Stimulated activated CD8-positive, alpha-beta memory T cell treated with anti-CD3 and anti-CD28 coated beads, Interleukin-7, amount 100 ng/mL, for 1 hour (primary cell): ENCODE measurements at places on chromosomes 7 and 10.

DNA sequence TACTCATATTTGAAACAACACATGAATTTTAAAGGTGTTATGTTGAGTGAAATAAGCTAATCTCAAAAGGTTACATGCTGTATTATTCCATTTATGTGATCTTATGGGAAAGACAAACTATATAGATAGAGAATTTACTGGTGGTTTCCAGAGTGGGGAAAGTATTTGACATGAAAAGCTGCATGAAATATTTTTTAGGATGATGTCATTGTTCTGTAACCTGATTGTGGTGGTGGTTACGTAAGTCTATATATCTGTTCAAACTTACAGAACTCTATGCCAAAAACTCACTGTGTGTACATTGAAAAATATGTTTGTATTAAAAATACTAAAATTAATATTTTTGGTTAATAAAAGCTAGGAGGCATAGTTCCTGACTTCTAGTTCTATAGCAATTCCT, 453.0 kb downstream of the SORCS3 start:
- no peak for DNase-seq

- no peak for DNase-seq
Measured at GRCh38 chr10:44386546-44387052, 1.7 kb upstream of the CXCL12 start.

GRCh38 chr10:89792187-89792586, 90.8 kb downstream of the KIF20B start:
- no peak for DNase-seq

GRCh38 chr10:73647211-73647874, 6.1 kb upstream of the MYOZ1 start:
- DNase-seq: no peak

DNA sequence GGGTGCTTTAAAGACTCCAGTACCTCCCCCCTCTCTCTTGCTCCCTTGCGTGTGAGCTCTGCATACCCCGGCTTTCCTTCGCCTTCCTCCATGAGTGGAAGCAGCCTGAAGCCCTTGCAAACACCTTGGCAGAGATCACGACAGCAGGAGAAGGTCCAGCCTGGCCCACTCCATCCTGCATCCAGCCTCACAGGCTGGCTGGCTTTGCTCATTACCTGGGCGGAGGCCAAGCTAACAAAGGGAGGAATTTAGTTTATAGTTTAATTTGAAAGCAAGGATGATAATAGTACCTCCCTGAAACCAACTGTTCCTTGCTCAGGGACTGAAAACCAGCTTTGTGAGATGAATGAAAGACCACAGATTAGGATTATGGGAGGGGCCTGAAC, 99.4 kb downstream of the PRKAG2 start:
- no peak for DNase-seq

GRCh38 chr10:32131388-32131787, 75.2 kb upstream of the KIF5B start:
- no peak for DNase-seq

- DNase-seq: no peak
Measured at GRCh38 chr10:107814865-107815487, 650.5 kb upstream of the SORCS1 start.

DNA sequence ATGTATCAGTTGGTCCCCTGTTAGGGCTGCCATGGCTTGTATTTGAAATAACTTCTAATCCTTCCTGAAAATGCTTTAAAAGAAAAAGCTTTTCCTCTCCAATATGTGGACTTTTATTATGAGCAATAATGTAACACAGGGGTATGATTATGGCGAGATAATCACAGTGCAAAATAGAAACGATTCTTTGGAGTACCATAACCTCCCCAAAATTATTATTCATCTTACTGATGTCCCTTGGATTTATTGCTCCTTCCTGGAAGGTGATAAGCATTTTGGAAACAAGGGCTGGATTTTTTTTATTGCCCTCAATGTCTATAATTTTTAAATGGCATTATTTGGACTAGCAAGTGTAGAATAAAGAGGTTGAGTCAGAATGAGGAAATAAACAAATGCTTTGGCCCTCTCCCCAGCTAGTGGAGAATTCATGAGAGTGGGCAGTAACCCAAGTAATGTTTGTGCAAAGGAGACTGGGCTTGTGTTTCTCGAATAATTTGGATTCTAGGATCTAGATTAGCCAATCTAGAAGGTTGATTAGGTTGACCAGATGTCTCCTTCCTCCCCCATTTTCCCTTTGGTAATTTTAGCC, 403.9 kb upstream of the CELF2 start:
- no peak for DNase-seq

GRCh38 chr7:92833024-92833765, 3.2 kb downstream of the CDK6 start:
- peak; percentile 77 for DNase-seq

DNA sequence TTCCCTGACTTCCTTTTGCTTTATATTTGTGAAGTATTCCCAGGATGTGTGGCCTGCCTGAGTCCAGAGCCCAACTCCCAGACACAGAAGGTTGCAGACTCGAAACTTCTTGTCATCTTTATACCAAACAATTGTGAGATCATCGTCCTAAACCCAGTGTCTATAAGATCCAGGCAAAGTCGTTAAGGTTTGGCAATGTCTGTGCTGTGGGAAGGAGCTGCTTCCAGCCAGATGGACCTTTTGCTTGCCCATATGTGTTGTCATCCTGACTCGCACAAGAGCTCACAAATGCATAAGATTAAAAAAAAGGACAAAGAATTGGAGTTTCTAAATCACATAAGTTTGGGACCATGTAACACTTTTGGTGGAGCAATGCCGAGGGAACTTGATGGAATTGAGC, 37.0 kb downstream of the WNT2 start:
- DNase-seq: no peak

- DNase-seq: no peak
Measured at GRCh38 chr10:77679217-77679616, 41.6 kb upstream of the KCNMA1 start.

DNA sequence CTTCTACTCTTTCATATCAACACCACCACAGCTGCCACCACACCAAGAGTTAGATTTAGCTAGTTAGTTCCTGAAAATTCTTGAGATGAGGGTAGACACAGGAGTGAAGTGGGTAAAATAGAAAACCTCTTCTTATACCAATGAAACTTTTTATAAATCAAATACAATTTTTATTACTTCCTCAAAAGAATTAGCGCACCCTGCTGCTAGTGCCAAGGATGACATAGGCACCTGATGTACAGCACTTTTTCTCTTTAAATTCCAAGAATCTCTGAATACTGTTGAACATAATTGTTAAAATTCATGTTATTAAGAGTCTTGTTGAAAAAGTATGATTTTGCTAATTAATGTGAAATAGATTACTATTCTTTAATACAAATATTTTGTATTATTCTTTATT, 11.4 kb downstream of the ZWINT start:
- DNase-seq: no peak

DNA sequence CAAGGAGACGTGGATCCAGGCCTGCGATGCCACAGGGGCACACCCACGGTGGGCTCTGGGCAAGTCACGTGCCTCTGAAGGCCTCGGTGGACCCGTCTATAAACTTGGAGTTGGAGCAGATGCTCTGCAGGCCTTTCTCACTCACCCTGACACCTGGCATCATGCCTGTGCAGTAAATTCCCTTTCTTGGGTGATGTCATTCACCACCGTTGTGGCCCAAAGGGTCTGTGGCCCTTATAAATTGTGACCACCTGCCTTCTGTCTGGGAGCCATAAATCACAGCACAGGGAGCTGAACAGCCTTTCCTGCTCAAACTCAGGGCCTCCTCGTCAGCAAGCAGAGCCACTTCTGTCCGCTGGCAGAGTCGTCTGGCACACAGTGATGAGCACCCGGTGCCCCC, 52.2 kb downstream of the GPAM start:
- DNase-seq: no peak

DNA sequence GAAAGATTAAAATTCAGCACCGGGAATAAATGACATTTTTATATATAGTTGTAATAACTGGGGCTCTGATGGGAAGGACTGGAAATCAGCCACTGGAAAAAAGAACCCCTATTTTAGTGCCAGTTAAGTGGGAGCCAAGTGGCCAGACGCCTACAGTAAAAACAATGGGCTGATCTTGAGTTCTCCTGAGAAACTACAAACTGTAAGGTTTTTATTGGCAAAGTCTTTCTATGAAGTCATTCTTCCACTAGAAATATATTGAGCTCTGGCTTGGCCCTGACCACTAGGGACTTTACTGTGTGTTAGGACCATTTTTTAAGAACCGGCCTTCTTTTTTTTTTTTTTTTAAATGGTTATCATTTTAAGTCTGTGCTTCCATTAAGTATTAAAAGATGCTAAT, 79.6 kb downstream of the ZNF22 start:
- no peak for DNase-seq

GRCh38 chr7:6261699-6262098, 10.7 kb downstream of the CYTH3 start:
- no peak for DNase-seq

- DNase-seq: no peak
Measured at GRCh38 chr10:92413519-92413918, 122.6 kb downstream of the MARCHF5 start.

GRCh38 chr7:106520962-106521514, 139.9 kb downstream of the CCDC71L start:
- no peak for DNase-seq

DNA sequence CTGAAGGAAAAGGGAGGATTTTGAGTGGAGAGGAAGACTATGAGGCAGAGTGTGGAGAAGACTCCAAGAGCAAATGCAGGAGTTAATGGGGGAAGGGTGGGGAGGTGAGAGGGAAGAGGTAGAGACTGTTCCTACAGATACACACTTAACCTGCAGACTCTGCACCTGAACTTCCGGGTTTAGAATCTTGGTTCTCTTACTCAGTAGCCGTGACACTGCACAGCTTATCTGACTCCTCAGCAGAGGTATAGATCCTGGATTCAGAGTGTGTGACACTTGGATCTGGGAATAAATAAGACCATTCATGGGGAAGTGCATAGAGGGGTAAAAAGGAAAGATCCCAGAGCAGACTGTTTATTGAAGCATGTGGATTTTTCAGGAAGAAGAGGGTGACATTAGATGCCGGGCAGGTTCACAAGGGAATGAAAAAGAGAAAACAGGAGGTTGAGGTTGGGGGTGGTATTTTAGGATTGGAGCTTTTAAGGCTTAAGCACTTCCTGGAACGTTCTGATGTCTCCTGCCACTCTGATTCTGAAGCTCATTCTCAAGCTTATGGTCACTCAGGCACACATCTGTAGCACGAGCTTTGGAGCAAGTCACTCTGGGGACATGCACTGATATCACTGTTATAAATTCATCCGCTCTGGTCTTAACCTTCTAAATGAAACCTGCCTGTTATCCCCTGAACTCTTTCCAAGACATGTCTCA, 5.7 kb upstream of the ZC3HAV1L start:
- DNase-seq: no peak

DNA sequence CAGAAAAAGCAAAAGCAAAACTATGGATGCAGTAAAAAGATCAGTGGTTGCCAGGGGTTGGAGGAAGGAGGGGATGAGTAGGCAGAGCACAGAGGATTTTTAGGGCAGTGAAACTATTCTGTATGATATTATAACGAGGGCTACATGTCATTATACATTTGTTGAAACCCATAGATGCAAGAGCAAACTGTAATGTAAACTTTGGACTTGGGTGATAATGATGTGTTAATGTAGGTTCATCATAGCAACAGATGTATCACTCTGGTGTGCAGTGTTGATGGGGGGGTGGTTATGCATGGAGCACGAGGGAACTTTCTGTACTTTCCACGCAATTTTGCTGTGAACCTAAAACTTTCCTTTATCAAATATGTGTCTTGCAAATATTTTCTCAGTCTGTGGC, 23.2 kb downstream of the SLK start:
- DNase-seq: no peak
